IPS-NIHi11 (cell line): ENCODE measurements at places on chromosomes 4 and X.

GRCh38 chrX:12239356-12240082 is 101.2 kb downstream of the FRMPD4 start:
- no peak for DNase-seq

DNA sequence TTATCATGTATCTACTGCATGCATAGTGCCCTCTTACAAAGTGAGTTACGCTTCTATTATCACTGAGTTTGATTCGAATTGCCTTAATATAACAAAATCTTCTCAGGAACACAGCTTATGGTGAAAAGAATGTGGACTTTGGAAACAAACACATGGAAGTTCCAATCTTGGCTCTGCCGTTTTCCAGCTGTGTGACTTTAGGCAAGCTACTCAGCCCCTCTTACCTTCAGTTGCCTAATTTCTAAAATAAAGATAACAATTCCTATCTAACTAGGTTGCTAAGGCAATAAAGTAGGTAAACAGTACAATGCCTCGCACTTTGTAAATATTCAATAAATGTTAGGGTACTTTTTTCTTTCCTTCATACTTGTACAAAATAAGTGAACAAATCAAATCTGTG is 104.0 kb upstream of the GRIA3 start:
- DNase-seq = no peak

DNA sequence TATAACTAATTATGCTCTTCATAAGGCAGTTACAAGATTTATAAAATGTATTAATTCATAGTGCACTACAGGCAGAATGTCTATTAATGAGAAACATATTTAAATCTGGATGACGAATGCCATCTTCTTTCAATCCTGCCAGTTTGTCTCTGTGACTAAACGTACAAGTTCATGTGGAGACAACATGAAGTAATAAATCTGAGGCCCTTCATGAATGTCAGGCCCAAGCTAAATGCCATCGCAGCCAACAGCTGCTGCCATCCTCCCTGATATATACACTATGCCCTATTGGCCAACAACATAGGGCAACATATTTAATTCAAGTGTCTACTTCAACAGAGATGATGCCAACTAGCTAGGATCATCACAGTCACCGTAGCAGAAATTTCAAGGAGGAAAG is 43.7 kb downstream of the TSPAN5 start:
- no peak for DNase-seq

- DNase-seq = no peak
Observed at GRCh38 chr4:88600176-88600838, 8.0 kb downstream of the HERC3 start.

- no peak for DNase-seq
Observed at GRCh38 chrX:23435575-23435974, 100.9 kb downstream of the PTCHD1 start.

DNA sequence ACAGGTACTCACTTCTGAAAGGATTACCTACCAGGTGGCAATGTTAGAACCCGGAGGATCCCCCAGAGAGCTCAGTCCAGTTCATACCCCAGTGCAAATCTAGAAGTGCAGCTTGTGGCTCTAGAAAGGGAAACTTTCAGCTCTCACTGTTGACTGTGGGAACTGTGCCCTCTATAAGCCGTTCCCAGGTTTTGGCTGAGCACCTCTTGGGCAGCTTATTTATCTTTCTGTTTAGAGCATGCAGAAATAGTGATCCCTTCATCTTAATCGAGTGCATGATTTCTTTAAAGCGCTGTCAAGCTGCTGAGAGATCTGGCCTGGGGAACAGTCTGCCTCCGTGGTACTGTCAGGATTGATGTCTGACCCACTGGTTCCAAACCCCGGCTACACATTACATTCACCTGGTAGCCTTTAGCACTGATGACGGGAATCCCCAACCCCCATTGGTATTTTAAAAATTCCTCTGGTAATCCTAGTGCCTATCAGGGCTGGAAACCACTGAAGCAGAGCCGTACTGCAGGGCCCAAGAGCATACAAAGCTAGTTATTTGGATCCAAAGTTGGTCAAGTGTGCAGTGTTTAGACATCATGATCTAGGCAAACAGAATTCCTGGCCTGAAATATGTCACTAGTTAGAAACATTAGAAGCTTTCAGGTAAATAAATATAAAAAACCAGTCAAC is 103.2 kb downstream of the KLHL8 start:
- peak; percentile 37 for DNase-seq

GRCh38 chr4:116531870-116532269 is 553.5 kb downstream of the TRAM1L1 start:
- DNase-seq = no peak

DNA sequence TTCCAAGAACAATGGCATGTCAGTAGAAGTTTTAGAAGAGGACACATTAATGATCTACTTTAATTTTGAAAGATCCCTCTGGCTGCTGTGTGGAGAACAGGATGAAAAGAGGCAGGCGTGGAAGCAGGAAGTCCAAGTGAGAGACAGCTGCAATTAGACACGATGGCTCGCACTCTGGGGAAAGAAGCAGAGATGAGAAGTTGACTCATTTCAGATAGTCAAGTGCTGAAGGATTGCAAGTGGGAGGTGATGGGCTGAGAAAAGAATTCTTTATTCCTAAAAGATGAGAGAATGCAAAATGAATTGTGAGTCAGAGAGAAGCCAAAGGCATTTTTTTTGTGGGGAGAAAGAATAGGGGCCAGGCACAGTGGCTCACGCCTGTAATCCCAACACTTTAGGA is 16.5 kb downstream of the RXFP1 start:
- no peak for DNase-seq

GRCh38 chr4:177737387-177737940 is 295.2 kb upstream of the AGA start:
- no peak for DNase-seq

DNA sequence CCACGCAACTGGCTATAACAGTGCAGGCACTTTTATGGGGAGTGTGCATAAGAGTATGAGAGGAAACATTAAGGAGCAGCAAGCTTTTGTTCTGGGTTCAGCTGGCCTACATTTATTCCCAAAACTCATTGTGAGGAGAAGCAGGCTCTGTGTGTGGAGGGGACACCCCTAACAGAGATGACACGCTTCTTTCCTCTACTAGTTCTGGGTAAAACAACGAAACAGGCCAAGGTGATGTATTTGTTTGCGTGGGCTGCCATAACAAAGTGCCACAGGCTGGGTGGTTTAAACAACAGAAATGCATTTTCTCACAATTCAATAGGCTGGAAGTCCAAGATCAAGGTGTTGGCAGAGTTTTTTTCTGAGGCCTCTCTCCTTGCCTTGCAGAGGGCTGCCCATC is 488.6 kb downstream of the MID1IP1 start:
- no peak for DNase-seq

GRCh38 chrX:43880425-43880824 is 1.8 kb downstream of the MAOB start:
- no peak for DNase-seq

GRCh38 chr4:90840291-90840690 is 713.1 kb downstream of the CCSER1 start:
- no peak for DNase-seq

GRCh38 chr4:20044502-20044911 is 207.2 kb upstream of the SLIT2 start:
- no peak for DNase-seq

DNA sequence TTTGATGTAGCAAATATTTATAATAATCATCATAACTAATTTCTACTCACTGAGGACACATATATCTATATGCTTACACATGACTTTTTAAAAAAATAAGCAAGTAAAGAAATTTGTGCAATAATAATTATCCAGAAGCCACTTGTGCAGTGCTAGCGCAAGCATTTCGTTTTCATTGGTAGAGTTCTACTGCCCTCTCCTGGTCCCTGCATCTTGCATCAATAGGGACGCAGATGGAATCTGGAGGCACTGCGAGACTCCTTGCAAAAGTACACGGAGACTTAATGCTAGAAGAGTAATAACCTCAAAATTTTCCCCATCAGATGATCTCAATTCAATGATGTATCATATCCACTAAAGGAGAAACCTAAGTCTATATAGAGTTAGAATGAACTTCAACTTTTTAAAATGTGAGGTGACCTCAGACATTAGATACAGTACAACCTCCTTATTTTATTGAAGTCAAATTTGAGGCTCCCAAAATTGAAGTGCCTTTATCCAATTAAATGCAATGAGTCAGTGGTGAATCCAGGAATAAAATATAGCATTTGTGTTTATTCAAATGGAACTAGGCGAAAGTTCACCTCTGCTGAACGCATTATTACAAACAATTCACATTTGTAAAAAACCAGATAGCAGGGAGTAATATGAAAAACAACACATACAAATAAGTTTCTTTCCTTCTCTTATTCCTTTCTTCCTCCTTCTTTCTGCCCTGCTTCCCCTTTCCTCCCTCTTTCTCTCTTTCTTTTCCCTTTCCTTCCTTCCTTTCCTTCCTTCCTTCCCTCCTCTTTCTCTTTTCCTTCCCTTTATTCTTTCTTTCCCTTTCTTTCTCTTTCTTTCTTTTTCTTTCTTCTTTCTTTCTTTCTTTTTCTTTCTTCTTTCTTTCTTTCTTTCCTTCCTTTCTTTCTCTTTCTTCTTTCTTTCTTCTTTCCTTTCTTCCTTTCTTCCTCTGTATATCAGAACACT is 450.0 kb downstream of the ANKRD50 start:
- DNase-seq = peak; percentile 66

DNA sequence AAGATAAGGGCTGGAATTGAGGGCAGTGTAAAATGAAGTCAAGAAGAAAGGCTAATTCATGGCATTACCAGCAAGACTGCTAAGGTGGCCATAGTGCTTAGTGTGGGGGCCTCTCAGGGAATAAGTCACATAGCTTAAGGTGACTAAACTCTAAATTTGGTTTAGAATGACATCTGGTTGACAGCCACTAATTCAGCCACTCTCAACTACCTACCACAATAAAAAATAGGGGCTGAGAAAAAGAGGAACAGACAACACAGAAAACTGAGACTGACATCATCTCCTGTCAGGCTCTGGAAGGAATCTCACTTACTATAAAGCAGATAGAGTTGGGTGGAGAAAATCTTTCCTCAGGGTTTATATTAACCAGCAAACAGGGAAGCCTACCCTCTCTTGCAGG is 96.9 kb downstream of the CHRDL1 start:
- no peak for DNase-seq

GRCh38 chr4:53016099-53016820 is 154.1 kb downstream of the RASL11B start:
- DNase-seq = no peak

DNA sequence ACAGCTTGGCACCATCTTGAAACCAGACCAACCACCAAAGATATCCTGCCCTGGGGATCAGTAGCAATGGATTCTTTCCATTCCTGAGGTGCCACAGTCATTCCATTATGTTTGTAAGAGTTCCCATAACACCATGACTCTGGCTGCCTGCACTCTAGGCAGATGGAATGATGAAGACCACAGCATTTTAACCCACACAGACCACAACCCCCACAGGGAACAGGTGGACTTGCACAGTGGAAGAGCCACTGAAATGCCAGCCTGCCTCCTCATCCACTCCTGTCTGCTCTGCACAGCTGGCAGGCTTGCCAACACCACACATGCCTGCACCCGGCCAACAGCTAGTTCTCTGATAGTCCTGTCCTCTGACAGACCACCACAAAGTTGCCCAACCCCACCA is 2362.2 kb upstream of the AGA start:
- no peak for DNase-seq

DNA sequence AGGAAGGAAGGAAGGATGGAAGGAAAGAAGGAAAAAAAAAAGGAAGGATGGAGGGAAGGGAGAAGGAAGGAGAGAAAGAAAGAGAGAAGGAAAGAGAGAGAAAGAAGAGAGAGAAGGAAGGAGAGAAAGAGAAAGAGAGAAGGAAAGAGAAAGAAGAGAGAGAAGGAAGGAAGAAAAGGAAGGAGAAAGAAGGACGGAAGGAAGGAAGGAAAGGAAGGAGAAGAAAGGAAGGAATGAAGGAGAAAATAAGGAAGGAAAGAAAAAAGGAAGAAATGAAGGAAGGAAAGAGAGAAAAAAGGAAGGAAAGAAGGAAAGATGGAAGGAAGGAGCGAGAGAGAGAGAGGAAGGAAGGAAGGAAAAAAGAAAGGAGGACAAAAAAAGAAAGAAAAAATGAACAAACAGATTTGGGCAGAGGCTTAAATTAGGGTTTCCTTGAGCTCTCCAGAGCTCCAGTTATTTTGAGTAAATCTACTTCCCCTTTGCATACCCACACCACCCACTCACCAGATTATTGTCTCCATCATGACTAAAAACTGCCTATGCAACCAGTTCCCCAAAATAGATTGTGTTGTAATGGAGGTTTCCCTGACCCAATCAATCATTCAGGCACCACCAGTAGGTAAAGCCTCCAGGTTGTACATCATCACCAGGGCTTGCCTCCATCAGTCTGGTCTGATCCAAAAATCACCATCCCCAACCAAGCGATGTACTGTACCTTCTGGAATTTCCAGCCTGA is 1722.9 kb upstream of the PCDH10 start:
- no peak for DNase-seq

DNA sequence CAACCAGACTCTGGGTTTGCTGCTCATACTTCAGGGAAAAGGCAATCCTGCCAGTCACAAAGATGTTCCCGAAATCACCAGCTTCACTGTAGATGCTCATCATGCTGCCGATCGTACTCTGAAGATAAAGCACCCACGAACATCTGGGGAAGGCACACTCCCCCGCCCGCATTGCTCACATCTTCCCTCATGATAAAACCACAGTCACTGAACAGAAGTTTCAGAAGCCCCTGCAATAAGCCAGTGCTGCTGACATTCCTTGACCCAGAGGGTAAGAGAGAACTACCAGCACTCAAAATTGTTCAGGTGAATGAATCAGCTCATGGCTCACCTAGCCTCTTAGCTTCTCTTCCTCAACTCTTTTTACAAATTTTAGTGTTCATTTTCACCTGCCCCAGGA is 43.1 kb downstream of the SRPX2 start:
- no peak for DNase-seq

GRCh38 chr4:168710353-168710946 is 213.6 kb downstream of the PALLD start:
- DNase-seq = peak; percentile 60

- DNase-seq = no peak
Observed at GRCh38 chrX:77061022-77061421, 386.2 kb upstream of the FGF16 start.

- no peak for DNase-seq
Observed at GRCh38 chrX:139949703-139950102, 15.6 kb downstream of the CXorf66 start.

DNA sequence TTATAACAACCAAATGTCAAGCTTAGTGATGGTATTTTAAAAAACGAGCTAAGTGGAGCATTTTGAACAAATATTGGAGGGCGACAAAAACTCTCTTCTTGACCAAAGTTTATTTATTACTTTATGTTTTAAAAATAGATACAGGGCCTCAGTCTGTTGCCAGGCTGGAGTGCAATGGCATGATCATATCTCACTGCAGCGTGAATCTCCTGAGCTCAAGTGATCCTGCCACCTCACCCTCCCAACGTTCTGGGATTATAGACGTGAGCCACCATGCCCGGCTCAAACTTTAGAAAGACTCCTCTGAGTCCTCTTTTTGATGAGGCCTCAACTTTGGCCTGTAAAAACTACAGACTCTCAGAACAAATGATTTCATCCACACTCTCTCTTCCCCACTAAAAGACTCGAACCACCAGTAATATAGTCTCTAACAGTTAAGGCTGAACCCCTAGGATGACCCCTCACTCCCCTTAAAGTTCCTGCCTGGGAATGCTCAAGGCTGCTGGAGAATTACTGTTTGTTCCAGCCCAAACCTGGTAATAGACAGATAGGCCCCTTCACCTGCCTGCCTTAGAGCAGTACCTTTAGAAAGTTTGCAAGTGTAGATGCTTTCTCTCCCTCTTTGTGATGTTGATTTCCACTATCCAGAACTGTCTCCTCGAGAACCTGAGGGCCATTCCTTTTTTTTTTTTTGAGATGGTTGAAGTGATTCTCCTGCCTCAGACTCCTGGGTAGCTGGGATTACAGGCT is 55.3 kb upstream of the HPSE start:
- DNase-seq = no peak
